ENCODE measurements at places on chromosomes 11 and 22.

GRCh38 chr11:125951731-125952130 is 5.9 kb downstream of the VSIG10L2 start:
- DNase-seq: no peak

DNA sequence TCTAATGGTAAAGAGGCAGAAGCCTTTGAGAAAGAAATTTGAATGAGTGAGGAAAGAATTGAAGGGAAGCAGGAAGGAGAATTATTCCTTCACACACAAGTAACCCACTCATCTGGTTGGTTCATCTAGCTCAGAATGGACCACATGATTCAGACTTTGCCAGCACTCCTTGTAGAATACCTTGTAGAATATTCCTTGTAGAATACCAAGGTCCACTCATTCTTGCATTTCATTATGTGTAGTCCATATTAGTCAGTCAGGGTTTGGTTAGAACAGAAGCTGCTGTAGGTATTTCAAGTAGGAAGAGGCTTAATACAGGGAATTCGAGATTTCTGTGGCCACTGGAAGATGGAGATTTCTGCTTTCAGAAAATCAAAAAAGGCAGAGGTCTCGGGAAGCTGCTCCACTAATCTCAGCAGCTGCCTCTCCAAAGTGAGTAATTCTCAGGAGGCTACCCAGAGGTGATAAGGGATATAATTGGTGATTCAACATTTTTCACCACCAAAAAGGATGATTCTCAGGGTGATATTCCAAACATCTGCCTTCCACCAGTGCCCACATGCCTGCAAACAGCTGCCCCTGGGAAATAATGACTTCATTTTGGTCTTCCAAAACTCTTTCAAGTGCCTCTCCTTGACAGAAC is 329.1 kb downstream of the TMEM135 start:
- no peak for DNase-seq

DNA sequence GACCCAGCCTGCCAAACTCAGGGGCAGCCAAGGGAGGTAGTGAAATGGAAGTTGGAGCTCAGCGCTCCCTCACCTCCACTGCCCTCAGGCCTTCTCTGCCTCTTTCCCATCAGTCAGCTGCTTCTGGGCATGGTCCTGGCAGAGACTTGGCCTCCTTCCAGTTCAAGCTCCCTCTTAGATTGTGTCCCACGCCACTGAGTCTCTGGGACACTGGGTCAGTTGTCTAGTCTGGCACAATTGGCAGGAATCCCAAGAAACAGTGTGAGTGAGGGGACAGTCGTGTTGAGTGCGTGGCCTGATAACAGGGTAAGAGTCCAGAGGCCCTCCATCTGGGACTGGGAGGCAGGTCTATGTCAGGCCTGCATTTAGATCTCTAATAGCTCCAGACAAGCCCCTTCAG is 7.1 kb upstream of the SLC35E4 start:
- DNase-seq: no peak

- DNase-seq: no peak
Observed at GRCh38 chr22:22022255-22022840, 39.8 kb upstream of the TOP3B start.

- no peak for DNase-seq
Observed at GRCh38 chr11:120316880-120317688, 8.0 kb upstream of the TLCD5 start.

GRCh38 chr11:86120807-86121206 is 51.9 kb upstream of the PICALM start:
- no peak for DNase-seq

- DNase-seq: no peak
Observed at GRCh38 chr11:42840176-42840829, 471.5 kb upstream of the API5 start.

DNA sequence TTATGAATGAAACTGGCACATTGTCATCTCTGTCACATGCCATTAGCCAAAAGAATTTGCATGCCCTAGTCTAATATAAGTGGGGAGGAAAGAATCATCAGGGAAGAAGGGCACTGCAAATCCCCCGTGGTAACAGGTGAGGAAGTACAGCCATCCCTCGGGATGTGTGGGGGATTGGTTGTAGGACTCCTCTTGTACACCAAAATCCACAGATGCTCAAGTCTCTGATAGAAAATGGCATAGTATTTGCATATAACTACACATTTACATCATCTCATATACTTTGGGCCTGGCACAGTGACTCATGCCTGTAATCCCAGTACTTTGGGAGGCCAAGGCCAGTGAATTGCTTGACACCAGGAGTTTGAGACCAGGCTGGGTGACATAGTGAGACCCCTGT is 109.7 kb downstream of the HIPK3 start:
- DNase-seq: no peak

GRCh38 chr11:75268626-75269366 is 28.2 kb downstream of the TPBGL start:
- no peak for DNase-seq

DNA sequence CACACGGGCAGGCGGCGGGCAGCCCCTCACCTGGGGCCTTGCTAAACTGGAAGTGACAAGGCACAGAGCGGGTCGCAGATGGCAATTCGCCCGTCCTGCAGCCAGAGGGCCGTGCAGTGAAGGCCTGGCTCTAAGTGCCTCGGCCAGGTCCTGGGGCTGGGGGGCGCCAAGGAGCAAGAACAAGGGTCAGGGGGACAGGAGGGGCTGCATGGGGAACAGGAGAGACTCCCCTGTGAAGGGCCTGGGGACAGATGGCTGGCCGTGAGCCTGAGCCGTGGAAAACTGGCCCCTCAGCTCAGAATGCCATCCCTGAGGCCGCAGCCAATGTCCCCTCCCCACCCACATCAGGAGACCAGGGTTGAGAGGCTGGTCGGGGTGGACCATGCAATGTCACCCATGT is 60.0 kb downstream of the RTL6 start:
- no peak for DNase-seq

GRCh38 chr11:87325490-87325872 is 287.7 kb downstream of the TMEM135 start:
- no peak for DNase-seq

DNA sequence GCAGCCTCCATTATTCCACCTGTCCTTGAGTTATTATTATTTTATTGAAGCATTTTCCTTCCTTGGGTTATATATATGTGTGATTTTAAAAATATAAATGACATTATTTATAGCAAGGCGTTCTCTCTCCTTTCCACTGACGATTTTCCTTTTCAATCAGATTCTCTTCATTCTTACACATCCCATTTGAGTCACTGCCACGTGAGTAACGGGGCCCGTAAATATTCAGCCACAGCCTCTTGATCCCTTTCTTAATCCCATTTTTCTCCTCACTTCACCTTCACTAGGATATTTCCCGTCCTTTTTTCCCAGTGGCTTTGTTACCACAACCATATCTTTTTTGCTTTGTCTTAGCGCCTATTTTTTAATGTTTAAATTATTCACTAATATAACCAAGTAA is 396.2 kb downstream of the NTM start:
- DNase-seq: no peak

DNA sequence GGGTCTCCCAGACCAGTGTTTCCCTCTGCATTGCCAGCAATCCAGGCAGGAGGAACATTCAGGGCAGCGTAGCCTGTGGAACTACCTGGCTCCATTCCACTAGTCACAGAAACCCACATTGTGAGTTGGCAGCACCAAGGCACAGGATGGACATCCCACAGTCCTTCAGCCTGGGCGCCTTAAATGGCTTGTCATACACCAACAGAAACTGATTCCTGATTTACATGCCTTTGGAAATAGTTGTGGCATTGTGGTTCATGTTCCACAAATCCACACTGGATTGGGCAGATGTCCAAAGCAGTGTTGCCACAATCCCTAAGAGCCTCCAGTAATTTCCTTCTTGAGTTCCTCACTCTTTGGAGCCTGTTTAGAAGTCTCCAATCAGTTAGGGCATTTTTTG is 225.6 kb downstream of the BLID start:
- DNase-seq: no peak

DNA sequence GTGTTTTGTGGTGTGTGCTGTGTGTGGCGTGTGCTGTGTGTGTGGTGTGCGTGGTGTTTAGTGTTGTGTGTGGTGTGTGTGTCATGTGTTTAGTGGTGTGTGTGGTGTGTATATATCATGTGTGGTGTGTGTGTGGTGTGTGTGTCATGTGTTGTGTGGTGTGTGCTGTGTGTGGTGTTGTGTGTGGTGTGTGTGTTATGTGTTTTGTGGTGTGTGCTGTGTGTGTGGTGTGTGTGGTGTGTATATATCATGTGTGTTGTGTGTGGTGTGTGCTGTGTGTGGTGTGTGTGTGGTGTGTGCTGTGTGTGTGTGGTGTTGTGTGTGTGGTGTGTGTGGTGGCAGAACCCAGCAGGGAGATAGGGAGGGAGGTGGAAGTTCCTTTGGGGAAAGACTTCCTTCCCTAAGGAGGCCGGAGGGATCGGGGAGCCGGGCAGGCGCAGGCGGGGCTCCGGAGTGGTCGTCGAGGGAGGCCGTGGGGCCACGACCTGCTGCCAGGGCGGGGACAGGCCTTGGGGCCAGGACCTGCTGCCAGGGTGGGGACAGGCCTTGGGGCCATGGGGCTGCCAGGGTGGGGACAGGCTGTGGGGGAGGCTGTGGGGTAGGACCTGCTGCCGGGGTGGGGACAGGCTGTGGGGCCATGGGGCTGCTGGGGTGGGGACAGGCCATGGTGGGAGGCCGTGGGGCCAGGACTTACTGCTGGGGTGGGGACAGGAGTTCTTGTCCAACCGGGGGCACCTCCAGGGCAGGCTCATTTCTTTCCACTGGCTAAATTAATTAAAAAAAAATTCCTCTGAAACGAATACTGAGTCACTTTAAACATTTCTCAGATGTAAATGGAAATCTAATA is 15.2 kb downstream of the PIM3 start:
- no peak for DNase-seq

Data from esophagus squamous epithelium (tissue), 5 donors.